ENCODE measurements at places on chromosomes 2 and 18.

- no peak for DNase-seq
Observed at GRCh38 chr2:85997017-85997970, 108.4 kb downstream of the POLR1A start.

- DNase-seq: peak; percentile 68
Observed at GRCh38 chr2:68767031-68767961, 32.7 kb downstream of the ARHGAP25 start.

GRCh38 chr2:221969087-221969829 lies 329.5 kb downstream of the PAX3 start:
- DNase-seq: peak; percentile 2

GRCh38 chr2:128607440-128607839 lies 288.8 kb upstream of the HS6ST1 start:
- no peak for DNase-seq

GRCh38 chr2:32376756-32377155 lies 19.9 kb downstream of the BIRC6 start:
- DNase-seq: no peak

- DNase-seq: peak; percentile 87
Observed at GRCh38 chr18:23970161-23971096, 44.1 kb upstream of the TTC39C start.

DNA sequence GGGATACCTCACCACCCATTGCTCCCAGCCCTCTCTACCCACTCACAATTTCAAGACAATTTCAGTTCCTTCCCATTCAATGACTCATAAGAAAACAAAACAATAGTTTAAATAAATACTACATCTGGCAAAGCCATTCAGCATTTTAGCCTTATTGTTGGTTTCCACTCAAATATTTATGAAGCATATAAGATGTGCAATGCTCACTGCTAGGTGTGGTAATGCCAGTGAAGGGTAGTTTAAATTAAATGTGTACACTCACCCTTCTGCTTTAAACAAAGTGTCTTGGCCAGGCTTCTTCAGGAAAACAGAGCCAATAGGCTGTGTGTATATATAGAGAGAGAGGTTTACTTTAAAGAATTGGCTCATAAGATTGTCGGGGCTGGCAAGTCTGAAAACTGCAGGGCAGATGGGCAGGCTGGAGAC lies 37.0 kb downstream of the INO80C start:
- no peak for DNase-seq

GRCh38 chr2:42757981-42758740 lies 5.8 kb downstream of the OXER1 start:
- DNase-seq: no peak

- no peak for DNase-seq
Observed at GRCh38 chr18:23353459-23353858, 99.6 kb upstream of the RIOK3 start.

GRCh38 chr18:77304268-77304667 lies 54.6 kb downstream of the GALR1 start:
- no peak for DNase-seq

GRCh38 chr2:239020541-239021041 lies 172.7 kb downstream of the TWIST2 start:
- no peak for DNase-seq

- no peak for DNase-seq
Observed at GRCh38 chr2:240911641-240912265, 5.6 kb downstream of the CROCC2 start.

- peak; percentile 76 for DNase-seq
Observed at GRCh38 chr18:2570772-2571199, 519 bp downstream of the METTL4 start.

GRCh38 chr2:193409951-193410350 lies 1215.2 kb upstream of the TMEFF2 start:
- DNase-seq: no peak

- no peak for DNase-seq
Observed at GRCh38 chr2:127208313-127208712, 11.8 kb downstream of the CYP27C1 start.

GRCh38 chr2:119694470-119694844 lies 15.5 kb downstream of the TMEM177 start:
- no peak for DNase-seq

DNA sequence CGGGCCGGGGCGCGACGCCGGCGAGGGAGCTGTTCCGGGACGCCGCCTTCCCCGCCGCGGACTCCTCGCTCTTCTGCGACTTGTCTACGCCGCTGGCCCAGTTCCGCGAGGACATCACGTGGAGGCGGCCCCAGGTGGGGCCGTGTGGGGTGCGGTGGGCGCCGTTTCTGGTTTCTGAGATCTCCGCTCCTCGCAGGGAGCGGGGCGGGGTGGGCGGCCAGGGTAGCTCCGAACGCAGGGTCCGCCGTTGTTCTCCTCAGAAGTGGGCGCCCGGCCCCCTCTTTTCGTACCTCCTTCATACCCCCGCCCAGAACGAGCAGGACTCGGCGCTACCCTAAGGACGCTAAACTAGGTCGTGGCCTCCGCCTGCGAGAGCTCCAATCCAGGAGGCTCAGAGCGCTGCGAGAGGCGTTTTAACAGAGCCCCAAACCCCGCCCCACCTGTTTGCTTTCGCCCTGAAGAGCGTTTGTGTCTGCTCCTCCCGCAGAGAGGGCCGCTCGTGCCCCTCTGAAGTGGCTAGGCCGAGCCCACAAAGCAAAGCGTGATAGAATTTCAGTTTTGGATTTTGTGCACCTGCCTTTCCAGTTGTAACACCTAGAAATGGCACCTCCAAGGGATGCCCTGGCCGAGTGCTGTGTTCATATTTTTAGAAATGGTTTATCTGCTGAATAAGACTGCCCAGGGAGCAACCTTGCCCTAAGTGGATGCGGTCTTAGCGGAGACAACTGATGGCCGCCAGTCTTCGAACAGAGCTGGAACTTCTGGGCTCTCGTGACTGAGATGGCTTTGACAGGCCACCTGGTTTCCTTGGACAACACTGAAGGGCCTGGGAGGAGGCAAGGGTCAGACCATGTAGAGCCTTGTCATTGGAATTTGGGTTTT lies 626 bp downstream of the CAPN10 start:
- peak; percentile 76 for DNase-seq

- no peak for DNase-seq
Observed at GRCh38 chr2:53210538-53210937, 557.1 kb upstream of the CHAC2 start.

DNA sequence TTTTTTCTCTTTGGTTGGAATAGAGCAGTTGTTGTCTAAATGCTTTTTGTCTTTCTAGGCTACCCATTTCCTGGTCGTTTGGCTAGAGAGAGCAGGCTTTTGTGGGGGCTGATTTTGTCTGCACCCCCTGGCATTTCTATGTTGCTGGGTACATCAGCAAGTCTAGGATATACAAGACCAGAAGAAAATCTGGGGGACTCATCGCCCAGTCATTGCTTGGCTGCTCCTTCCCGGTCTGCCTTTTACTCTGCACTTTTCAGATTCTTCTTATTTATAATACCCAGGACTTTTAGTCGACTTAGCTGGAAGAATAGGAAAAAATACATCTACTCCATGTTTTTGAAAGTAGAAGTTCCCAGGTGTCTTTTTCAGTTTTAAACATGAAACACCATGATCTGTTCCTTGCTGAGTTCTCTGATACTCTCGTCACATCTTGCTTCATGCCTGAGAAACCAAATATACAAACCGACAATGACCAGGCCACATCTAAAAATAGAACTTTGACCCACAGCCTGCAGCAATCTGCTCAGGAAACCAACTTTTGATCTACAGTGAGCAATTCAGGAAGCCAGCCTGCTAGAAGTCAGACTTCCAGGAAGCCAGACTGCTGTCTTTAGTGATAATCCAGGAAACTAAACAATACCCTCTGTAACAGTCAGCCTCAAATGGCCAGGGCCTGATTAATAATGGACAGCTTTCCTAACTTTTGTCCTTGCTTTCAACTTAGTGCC lies 163.8 kb upstream of the MEX3C start:
- DNase-seq: peak; percentile 5

GRCh38 chr2:16215902-16216557 lies 275.7 kb downstream of the MYCN start:
- DNase-seq: no peak

DNA sequence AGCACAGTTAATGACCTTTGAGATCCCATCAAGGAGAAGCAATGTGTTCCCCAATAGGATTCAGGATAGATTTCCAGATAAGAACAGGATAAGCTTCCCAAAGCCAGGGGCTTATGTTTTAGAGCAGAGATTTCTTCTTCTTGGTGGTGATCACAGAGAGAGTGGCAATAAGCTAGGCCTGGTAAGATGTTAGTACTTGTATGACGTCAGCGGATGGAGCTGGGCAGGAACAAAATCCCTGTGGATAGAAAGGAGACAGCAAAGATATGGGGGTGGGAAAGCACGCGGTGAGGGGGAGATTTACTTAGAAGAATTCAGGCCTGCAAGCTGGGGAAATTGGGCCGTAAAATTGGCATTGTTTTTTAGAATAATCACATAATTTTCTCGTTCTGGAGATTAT lies 323.0 kb downstream of the MTX2 start:
- DNase-seq: no peak

DNA sequence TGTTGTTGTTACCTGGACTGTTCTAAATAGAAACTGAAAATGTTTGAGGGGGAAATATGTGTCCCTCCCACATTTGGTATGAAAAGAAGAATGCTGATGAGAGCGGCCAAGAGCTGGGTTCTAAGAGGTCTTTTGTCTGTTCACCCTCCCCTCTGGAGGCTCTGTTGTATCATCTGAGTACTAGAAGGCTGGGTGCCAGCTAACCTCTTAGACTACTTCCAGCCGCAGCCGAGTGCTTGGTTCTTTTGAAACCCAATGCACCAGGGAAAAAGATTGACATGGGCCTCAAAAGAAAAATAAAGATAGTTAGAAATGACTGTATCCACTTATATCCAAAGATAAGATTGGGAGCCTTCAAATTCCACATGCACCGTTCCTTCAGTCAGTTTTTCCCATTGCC lies 255.9 kb downstream of the TXNL1 start:
- DNase-seq: no peak

DNA sequence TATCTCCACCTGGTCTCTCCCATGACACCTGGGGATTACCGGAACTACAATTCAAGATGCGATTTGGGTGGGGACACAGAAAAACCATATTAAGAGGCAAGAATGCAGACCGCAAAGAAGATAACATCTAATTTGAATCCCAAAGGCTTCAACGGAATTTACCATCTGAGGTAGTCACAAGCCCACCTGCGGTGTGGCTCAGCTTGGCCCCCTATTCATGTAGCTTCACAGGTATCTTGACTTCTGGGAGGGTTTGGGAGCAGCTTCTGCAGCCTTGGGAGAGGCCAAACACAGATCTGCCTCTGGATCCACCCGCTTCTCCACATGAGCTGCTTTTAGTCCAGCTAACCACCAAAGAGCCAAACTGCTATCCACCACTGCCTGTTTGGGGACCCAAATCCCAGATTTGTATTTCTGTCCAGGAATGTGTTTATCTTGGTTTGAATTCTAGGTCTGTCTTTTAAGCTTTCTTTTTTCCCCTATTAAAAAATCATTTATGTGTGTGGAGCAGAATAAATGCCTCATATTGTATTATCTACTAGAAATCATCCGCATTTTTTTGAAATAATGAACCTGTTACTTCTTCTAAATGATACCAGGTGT lies 247.6 kb downstream of the DLGAP1 start:
- DNase-seq: no peak

DNA sequence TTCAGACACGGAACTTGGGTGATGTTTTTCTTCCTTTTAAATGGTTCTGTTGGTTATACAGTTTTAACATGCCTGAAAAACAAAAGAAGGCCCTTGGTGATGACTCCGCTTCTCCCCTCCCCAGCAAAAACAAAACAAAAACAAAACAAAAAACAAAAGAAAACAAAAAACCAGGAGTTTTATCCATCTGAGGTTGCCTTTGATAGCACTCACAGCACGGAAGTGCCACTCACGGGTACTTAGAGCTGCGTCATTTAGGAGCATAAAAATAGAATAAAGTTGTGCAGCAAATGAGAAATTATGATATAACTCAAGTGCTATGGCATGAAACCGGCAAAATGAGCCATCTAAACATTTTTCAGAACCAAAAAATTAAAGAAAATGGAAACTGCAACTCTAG lies 57.7 kb downstream of the ZEB2 start:
- no peak for DNase-seq

DNA sequence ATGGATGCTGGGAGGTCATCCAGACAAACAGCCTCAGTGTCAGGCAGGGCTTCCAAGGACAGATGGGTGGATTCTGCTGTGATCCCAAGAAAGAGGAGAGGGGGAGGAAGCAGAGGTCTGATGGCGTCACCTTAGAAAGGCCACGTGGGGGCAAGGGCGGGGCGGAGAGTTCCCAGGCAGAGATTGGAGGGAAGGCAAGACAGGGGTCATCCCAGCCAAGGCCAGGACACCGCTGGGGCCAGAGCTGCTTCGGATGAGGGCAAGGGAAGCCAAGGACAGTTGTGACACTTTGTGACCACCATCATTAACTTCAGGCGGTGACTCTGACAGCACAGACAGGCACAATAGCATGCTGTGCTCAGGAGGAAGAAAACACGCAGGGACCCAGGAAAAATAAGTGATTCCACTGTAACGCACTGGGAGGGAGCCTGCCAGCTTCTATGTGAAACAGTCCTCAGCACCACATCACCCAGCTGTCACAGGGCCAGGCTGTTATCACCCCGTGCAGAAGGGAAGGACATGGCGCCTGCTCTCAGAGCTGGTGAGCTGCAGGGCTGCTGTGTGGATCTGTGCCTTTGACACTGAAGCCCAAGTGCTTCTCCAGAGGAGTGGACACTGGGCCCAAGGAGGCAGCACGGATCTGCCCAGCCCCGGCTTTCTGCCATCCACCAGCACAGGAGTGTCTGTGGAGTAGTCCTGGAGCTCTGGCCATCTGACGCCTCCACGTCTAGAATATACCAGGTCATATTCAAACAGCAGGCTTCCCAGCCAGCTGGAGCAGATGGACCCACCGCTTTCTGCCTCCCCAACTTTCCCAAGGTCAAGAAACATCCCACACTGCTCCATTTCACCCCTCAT lies 204.1 kb downstream of the NDUFA10 start:
- DNase-seq: no peak

DNA sequence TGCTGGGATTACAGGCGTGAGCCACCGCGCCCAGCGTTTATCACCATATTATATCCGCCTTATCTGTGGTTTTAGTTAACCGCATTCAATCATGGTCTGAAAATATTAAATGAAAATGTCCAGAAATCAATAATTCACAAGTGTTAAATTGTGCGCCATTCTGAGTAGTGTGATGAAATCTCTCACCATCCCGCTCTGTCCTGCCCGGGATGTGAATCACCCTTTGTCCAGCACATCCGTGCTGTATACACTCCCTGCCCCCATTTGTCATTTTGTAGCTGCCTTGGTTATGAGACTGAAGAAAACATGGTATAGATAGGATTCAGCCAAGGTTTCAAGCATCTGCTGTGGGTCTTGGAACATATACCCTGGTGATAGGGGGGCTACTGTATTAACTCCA lies 70.7 kb downstream of the TIMM21 start:
- no peak for DNase-seq

GRCh38 chr2:96756788-96757476 lies 3.8 kb upstream of the CNNM4 start:
- DNase-seq: no peak

- DNase-seq: no peak
Observed at GRCh38 chr2:57990118-57990725, 56.4 kb upstream of the VRK2 start.

GRCh38 chr2:96547203-96547641 lies 10.7 kb downstream of the ARID5A start:
- DNase-seq: no peak

DNA sequence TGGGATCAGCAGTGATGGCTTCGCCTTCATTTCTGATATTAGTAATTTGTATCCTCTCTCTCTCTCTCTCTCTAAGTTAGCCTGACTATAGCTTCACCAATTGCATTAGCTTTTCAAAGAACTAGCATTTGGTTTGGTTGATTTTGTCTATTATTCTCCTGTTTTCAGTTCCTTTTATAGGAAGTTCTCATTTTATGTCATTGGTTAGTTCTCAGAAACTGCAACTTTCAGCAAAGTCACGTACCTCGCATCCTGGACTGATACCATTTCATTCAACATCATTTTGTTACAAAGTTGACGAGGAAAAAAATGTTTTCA lies 450.8 kb downstream of the EIPR1 start:
- no peak for DNase-seq

Data from activated CD8-positive, alpha-beta T cell treated with anti-CD3 and anti-CD28 coated beads for 36 hours (primary cell).